ENCODE measurements at places on chromosomes 2 and 18.

DNA sequence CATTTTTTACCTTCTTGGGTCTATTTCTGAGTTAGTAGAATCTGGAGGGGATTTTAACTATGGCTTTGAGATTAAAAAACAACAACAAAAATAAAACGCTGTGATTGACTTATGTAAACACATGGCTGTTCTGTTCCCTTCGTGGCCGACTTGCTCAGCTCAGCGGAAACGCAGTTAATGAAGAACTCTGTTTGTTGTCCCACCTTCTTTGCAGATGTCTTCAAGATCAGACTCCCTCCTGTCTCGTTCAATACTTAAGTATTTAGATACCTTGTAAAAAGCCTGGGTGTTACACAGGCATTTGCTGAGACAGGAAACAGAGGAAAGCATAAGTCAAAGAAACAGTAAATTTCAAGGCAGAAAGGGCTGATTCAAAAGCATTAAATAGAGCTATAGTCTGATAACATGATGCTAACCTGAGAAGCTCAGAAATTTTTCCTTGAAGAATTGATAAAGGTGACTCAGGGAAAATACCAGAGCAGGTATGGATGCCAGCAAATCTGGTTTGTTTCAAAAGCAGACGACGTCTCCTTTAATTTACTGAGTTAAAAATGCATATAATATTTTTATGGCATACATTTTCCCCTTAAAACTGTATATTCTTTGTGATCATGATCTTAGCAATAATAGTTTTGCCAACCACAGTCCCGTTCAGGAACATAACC is 21.7 kb upstream of the POLI start:
- no peak for DNase-seq

GRCh38 chr2:124480958-124481357 is 455.9 kb downstream of the CNTNAP5 start:
- no peak for DNase-seq

GRCh38 chr2:182585001-182585400 is 131.1 kb upstream of the DNAJC10 start:
- no peak for DNase-seq

GRCh38 chr18:56711708-56712445 is 60.7 kb downstream of the WDR7 start:
- no peak for DNase-seq

- DNase-seq: no peak
These were observed 66.7 kb upstream of the SH3BP4 start for GRCh38 chr2:234885118-234885517.

- DNase-seq: no peak
These were observed 69.4 kb upstream of the UBE2E3 start for GRCh38 chr2:180910831-180911665.

- DNase-seq: no peak
These were observed 382.7 kb upstream of the SALL3 start for GRCh38 chr18:78596794-78597345.

DNA sequence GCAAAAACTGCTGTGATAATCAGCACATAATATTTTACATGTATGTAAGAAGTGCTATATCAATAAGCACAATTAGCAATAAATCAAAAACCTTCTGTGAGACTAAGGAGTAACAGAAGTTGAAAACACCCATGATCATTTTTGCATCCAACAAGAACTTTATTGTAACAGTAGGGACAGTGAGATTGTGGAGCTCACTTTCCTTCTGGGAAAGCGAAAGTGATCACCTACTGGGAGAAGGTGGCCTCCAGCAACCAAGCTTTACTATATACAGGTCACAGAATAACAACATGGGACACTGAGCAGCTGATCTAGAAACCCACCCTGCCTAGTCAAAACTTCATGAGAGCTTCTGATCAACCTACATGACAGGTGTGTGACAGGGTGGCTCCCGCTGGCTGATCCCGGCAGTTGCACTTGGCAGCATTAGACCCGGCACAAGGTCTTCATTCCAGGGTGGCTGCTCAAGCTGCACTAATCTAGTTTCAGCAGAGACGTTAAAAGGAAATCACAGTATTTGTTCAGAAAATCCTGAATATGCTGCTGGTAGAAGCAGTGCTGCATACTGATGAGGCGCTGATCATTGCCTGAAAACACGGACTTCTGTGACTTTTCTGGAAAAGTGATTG is 63.5 kb upstream of the ARL5A start:
- no peak for DNase-seq

GRCh38 chr2:238117199-238118154 is 17.3 kb downstream of the ESPNL start:
- no peak for DNase-seq

GRCh38 chr18:7452331-7452730 is 114.8 kb upstream of the PTPRM start:
- DNase-seq: peak; percentile 23

GRCh38 chr2:78757191-78757590 is 268.3 kb upstream of the REG3G start:
- DNase-seq: no peak

- DNase-seq: no peak
These were observed 92.9 kb downstream of the DTNA start for GRCh38 chr18:34802959-34803358.

DNA sequence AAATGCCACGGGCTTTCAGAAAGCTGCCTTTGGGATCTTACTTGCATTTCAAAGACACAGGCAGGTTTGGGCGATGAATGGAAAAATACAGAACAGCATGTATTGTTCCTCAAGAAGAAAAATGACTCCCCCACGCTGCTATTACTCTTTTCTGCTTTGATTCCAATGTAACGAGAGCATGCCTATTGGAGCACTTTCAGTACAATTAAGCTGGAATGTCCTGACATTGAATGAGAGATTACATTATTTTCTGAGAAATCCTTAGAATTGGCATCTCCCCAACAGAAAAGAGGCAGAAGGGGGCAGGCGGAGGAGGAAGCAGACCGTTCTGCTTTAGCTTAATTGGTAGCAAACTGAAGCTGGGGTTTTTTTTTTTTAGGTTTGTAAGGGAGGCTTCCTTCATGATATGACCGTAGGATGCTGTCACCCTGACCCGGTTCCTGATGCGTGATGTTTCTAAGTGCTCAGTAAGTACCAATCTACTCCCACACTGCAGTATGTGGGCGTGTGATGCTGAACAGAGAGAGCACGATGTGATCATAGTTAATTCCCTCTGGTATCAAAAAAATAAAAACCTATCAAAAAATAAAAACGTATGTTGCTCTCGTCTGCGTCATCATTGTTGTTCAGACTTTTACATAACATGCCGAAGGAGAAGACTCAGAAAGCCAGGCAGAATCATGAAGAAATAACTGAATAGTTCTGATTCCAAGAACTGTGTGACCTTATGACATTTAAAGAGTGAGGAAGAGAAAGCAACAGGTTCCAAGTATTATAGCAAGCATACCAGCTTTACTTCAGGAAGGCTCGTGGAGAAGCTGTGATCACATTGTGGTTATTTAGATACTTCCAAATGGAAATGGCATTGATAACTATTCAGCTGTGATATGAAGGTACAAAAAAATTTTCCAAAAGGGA is 40.5 kb downstream of the LONRF2 start:
- peak; percentile 61 for DNase-seq

DNA sequence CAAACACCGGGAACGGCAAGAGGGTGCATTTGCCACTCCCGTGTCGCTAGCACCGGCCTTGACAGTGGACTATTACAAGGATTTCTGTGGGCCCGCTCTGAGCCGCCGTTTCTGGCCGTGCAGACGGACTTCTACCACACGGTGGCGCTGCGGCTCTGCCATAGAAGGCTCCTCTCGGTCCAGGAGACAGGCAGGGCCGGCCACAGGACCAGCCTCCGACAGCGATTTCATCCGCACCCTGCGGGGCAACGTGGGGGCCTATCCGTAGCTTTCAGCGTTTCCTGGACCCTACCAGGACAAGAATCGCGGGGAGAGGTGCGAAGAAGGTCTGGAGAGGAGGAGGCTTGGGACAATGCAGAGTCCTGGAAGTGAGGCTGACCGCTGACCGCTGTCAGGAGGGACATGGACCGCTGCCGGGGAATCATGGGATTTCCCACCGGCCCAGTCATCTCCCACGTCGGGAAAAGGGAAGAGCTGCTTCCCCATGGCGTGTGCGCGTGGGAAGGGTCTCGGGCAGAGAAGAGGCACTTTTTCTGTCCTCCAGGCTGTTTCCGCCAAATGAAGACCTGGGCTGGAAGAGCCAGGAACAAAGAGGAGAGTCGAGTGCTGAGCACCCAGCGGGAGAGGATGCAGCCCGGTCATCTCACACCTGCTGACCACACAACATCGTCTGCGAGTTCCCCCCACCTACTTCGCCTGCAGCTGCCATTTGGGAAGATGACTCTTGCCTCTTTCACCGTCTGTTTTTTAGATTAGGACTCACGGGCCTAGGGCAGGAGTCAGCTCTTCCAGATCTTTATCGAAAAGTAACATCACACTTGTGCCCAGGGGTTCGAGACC is 35.5 kb upstream of the HAAO start:
- peak; percentile 83 for DNase-seq

GRCh38 chr2:21317131-21317530 is 193.4 kb downstream of the TDRD15 start:
- peak; percentile 46 for DNase-seq

DNA sequence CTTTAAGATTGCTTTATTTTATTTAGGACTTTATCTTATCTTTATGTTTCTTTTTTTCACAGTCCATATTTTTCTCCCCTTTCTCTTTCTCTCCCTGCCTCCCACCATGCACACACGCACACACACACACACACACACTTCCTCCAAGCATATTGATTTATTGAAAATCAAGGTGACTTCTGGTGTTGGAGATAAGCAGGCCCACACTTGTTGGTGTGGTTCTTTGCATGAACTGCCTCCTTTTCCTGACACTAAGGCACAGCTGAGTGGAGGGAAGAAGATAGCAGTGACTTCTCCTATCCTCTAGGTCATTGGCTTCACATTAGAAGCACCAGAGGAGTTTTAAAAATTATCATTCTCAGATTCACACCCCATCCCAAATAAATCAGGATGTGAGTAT is 18.0 kb downstream of the TBR1 start:
- no peak for DNase-seq

GRCh38 chr2:109260886-109261700 is 132.1 kb downstream of the SH3RF3 start:
- DNase-seq: no peak

DNA sequence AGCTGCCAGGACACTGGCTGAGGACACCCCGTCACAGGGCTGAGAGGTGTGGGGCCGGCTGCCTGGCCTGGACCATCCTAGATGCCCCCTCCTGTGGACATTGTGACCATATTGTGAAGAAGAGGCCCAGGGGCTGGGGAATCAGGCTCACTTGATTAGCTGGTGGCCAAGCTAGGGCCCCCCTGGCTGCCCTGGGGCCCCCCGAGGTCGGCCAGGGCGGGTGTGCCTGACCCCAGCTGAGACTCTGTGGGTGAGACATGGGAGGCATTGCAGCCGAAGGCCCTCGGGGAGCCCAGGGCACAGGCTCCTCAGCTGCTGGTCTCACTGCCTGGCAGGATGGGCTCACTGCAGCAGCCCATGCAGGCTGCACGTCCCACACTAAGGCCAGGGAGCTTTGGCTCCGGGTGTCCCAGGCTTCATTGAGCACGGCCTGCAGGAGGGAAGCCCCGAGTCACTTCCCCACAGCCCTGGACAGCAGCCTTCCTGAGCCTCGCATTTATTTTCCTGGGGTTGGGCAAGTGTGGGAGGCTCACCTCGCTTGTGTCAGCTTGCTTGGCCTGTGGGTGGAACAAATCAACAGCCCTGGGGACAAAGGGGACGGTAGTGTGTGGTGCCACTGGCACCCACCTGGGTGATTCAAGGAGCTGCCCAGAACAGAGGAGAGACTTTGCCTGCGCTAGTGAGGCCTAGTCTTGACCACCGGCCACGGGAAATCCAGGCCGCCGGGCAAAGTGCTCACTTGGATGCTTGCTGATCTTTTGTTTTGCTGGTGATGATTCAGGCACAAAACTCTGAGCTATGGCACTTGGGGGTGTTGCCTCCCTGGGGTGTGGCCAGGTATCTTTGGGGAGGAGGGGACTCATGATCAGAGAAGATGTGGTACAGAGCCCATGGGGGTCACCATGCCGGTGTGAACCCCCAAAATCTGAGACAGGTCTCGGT is 1.3 kb downstream of the GAL3ST2 start:
- no peak for DNase-seq

- no peak for DNase-seq
These were observed 33.2 kb upstream of the NAB1 start for GRCh38 chr2:190615555-190616200.

GRCh38 chr2:236862961-236863728 is 222.5 kb upstream of the COPS8 start:
- no peak for DNase-seq

- no peak for DNase-seq
These were observed 32.9 kb downstream of the INO80C start for GRCh38 chr18:35464831-35465279.

DNA sequence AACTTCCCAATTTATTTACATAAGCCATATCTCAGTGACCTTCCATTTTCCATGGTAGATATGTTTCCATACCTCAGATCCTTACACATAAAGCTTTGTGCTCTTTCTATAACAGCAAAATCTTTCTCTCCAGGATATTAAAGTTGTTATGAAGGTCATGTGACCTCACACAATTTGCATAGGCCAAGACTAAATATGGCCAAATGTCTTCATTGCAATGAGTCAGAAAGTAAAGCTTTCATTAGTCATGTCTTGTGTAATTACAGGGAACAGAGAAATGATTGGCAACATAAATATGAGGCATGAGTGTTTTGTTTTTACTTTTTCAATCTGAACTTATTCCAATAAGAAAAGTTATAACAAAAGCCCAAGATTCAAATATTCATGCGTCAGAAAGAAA is 243.5 kb downstream of the ASXL3 start:
- no peak for DNase-seq

- DNase-seq: no peak
These were observed 754.0 kb upstream of the SOX11 start for GRCh38 chr2:4938206-4938605.

DNA sequence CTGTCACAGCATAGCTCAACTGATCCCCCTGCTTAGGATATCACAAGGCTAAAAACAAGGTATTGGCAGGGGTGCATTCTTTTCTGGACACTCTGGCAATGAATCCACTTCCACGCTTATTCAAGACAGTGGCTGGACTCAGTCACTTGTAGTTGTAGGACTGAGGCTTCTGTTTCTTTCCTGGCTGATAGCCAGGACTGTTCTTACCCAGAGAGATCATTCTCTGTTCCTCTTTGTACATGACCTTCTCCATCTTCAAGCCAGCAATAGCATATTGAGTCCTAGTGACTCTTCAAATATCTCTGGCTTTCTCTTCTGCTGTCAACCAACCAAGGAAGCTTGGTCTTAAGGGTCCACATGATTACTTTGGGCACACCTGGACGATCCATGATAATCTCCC is 241.3 kb downstream of the RBM43 start:
- DNase-seq: no peak

Data from COLO829 (cell line).